Tongue (tissue), 3 donors: ENCODE measurements at places on chromosomes 12 and 14. TPM values are rescaled to one million over a fixed set of nuclear protein-coding genes. Genes with fewer than 3 reads are reported as not detected.

GRCh38 chr12:128810182-128811127 is 13.3 kb downstream of the SLC15A4 start:
- DNase-seq = peak; percentile 68

ARHGEF25 gene
- 18.6 TPM for total RNA-seq

DNA sequence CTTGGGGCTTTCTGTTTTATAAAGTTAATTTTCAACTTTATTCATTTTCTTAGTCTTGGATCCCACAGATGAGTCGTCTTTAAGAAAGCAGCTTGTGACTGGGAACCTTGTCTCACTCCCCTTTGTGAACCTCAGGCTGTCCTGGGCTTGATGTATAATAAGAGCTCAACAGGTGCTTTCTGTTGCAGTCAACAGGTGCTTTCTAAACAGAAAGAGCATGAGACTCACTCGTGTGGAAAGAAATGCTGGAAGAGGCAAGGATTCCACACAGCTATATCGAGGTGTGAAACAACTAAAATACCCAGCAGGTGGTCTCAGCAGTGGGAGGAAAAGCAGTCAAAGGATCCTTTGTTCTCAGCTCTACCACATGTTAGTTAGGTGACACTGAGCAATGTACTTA is 398.9 kb downstream of the EGLN3 start:
- DNase-seq = no peak

KLRD1 gene
- total RNA-seq = 0.31 TPM

GRCh38 chr14:86756521-86757190 is 1226.7 kb downstream of the FLRT2 start:
- DNase-seq = no peak

DNA sequence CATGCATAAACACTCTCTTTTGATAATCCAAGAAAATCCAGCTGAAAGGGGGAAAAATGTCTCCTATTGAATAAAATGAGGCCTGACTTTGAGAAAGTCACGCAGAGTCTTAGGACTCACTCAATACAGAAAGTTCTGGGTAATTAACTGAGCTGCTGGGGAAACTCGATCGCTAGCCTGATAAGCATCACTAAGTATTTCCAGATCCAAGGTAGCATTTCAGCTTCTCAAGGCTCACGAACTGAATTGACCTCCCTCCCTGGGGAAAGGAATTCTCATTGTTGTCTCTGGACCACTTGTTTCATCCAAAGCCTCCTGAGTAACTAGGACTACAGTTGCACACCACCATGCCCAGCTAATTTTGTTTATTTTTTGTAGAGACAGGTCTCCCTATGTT is 13.8 kb upstream of the ANAPC5 start:
- DNase-seq = no peak

GRCh38 chr12:101772012-101772775 is 32.9 kb upstream of the SYCP3 start:
- DNase-seq = no peak

DNA sequence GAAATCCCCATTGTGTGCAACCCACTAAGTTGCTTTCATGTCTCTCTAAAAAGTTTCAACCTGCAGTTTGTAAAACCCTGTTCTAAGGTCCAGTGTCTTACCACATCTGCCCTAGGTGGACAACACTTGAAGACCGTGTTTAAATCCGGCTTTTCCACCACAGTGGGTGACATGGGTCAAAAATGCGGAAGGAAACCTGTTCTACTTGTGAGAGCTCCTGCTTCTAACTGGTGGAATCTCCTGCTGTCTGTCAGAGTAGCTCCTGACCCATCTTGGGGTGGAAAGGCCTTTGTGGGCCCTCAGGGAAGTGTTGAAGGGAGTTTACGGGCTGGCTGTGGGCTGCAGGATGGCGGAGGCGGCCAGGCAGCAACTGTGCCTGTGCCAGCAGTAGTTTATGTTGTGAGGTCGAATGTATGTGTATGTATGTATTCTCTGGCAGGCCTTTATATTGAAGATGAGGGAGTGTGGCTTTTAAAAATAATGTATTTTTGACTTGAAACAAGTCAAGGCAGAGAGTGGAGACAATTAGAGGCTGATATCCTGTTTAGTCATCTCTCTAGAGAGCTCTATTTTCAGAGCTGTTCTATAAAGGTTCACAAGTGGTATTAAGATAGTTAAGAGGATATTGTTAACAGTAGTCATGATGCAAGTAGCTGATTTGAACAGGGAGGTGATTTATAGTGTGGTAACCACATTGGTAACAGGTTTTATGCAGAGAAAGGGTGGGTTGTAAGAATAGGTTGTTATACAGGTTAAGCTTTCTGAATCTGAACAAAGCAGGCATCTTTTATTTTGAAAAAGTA is 67.0 kb downstream of the PRKCH start:
- DNase-seq = peak; percentile 8

GRCh38 chr14:21352587-21352986 is 31.2 kb downstream of the SUPT16H start:
- no peak for DNase-seq

DNA sequence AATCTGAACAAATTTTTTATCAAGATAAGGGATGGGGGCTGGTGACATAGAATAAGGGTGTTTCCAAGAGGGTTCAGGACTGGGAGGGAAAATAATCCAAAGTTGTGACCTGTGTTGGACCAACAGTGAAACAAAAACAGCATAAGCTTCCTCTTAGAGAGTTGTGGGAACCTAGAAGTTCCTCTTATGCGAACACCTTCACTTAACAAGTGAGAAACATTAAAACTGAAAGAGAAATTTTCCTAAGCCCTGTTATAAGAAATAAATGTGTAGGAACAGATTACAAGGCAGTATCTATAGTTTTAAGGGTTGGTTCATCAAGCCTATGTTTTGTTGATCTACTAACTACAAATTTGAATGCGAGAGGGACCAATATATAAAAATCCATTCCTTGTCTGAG is 58.4 kb downstream of the LLPH start:
- no peak for DNase-seq

KSR2 gene
- 0.10 TPM for total RNA-seq

REM2 gene
- total RNA-seq = 0.72 TPM

RNF212B gene
- total RNA-seq = not detected

DNA sequence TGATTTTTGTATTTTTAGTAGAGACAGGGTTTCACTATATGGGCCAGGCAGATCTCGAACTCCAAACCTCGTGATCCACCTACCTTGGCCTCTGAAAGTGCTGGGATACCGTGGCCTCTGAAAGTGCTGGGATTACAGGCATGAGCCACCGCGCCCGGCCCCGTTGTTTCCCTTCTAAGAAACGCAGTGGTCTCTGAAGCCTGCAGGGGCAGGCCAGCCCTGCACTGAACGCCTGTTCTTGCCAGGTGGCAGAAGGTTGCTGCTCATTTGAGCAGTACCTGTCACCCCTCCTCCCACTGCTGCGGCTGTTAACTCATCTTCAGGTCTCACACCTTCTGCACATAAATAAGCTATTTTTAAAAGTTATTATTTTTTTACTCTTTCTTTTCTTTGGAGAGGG is 24.3 kb downstream of the GPRC5A start:
- DNase-seq = no peak

- DNase-seq = peak; percentile 23
Measured at GRCh38 chr12:3371018-3371417, 120.0 kb upstream of the PRMT8 start.

LRRC43 gene
- 0.51 TPM for total RNA-seq

- DNase-seq = no peak
Measured at GRCh38 chr14:43647302-43647701, 859.8 kb downstream of the FSCB start.

NFATC4 gene
- total RNA-seq = 56.6 TPM

SCAF11 gene
- 124 TPM for total RNA-seq

- DNase-seq = peak; percentile 70
Measured at GRCh38 chr12:13193505-13194231, 2.9 kb upstream of the EMP1 start.

DNA sequence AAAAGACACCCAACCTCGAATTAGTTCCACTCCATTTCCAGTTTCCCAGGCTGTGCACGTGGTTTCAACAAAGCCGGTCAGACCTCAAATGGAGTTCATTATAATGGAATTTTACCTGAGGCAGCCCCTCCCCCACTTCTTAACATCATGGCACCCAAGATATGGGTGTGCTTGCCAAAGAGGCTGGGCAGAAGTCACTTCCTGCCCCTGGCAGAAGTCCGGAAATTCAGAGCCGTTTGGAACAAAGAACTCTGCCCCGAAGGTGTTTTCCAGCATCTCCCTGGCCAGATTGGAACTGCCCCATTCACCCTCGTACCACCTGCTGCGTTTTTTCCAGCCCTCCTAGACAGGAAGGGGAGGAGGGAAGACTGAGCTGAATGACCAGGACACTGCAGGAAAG is 8.2 kb downstream of the VDR start:
- no peak for DNase-seq

DNA sequence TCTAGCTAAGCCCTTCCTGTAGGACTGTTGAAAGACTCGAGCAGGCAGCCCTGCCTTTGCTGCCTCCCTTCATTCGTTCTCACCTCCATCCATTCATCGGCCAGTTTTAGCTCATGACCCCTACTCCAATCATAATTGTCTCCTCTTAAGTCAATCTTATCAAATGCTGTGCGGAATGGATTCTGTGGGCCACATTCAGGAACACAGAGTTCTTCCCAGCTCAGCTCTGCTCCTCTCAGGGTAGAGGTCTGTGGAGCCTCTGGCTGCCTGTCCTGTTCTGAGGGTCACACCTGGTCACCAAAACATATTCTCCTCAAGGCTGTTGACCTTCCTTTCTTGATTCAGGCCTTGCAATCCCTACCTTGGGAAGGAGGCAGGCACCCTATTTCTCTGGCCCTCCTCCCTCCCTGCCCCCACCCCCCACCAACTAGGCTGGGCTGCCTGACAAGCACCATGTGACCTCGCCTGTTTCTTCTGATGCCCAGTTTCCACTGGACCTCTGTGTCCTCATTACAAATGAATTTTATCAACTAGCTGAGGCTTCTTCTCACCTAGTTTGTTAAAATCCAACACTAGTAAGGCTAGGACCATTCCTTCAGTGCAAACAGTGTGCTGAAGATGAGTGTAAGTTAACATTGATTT is 3.5 kb downstream of the SMCO2 start:
- DNase-seq = no peak

- peak; percentile 14 for DNase-seq
Measured at GRCh38 chr12:76226397-76226796, 121.8 kb downstream of the BBS10 start.

C14orf132 gene
- 35.2 TPM for total RNA-seq

DNA sequence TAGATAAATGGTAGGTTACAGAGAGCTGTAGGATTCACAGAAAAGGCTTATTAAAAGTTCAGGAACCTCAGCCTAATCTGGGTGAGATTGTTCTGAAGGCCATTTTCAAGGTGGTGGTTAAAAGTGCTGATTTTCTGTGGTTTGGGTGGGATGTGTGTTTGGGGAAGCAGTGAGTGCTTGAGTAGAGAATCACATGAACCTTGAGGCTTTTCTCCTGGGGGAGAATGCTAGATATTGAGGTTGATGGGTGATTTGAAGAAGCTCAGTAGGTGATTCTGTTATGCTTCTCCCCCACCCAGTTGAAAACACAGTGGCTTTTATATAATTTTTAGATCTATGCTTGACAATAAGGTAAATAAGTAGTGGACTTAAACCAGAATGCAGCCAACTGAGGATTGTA is 420.9 kb downstream of the PCNX1 start:
- DNase-seq = no peak

DNA sequence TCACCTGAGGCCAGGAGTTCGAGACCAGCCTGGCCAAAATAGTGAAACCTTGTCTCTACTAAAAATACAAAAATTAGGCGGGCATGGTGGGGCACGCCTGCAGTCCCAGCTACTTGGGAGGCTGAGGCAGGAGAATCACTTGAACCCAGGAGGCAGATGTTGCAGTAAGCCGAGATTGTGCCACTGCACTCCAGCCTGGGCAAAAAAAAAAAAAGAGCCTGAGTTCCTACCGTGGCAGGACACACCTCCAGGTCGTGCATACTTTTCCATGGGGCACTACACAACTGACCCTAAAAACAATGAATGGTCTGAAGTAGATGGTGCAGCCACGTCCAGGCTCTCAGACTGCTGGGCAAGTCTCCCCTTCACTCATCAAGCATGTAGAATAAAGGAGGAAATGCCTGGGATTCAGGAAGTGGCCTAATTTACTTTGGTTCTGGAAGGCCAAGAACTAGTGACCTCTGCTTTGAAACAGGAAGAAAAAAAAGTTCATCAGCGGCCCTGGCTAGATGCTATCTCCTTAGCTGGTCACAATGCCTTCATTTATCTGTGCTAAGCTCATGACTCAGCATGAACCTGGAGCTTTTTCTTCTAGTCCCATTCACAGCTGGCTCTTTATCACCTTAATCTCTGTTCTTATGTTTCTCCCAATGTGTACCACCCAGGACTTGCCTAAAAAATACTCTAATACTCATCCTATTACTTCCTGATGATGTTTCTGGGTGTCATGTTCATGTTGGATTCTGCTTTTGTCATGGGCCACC is 55.8 kb upstream of the OR6J1 start:
- DNase-seq = no peak

GRCh38 chr14:48725051-48725734 is 861.0 kb downstream of the RPS29 start:
- peak; percentile 89 for DNase-seq

- no peak for DNase-seq
Measured at GRCh38 chr14:91273885-91274273, 29.4 kb upstream of the GPR68 start.

PTPRQ gene
- 0.21 TPM for total RNA-seq

DNA sequence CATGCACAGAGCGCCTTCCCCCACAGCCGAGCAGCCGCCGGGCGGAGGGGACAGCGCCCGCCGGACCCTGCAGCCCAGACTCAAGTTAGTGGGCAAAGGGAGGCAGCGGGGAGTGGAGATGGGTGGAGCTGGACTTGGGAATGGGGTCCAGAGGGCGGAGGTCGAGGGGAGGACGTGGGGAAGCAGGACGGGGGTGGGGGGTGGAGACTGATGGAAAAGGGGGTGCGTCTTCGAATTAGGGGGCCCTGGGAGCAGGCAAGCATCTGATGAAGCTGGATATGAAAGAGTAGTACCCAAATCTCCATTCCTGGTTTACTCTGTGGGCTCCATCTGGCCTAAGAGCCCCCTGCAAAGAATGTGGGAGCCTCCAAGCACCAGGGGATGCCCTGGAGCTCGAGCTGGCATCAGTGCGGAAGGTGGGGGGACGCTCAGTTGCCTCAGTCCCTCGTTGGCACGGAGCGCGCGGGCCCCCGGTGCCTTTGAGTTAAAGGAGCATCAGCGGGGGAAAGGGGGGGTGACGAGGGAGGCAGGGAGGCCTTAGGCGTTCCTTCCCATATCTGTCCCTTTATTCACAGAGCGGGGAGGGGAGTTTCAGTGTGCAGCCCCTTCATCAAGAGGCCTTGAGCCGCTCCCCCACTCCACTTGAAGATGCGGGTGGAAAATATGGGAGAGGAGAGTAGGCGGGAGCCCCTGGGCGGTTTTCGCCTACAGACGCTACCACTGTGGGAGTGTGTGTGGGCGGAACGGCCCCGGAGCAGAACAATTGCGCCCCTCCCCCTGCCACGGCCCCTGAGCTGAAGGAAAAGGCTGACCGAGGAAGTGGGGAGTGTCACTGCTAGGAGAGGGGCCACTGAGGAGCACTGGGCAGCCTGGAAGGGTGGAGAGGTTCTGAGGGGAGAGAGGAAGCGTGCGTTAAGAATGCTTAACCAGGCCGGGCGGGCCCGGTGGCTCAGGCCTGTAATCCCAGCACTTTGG is 644 bp downstream of the NAB2 start:
- peak; percentile 83 for DNase-seq
